ENCODE measurements at places on chromosomes 6 and 20. TPM values are rescaled to one million over a fixed set of nuclear protein-coding genes. Genes with fewer than 3 reads are reported as not detected.

GRCh38 chr6:34791164-34791700, 651 bp upstream of the BLTP3A start:
- peak; percentile 18 for DNase-seq

DNA sequence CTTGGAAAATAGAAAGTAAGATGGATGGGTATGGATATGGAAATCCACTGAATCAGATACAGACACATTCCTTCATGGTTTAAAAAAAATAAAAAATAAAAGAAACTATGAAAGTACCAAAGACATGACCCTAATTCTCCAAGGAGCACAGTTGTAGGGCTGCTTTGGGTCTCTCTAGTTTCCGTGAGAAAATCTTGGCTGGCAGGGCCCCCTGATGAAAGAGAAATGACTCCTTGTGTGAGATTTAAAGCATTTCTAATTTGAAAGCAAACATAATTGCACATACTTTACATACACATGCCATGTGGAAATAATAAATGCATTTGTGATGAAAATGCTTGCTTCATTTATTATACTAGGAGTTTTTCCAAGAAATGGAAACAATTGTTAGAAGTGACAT, 593.9 kb upstream of the BTBD3 start:
- no peak for DNase-seq

DNA sequence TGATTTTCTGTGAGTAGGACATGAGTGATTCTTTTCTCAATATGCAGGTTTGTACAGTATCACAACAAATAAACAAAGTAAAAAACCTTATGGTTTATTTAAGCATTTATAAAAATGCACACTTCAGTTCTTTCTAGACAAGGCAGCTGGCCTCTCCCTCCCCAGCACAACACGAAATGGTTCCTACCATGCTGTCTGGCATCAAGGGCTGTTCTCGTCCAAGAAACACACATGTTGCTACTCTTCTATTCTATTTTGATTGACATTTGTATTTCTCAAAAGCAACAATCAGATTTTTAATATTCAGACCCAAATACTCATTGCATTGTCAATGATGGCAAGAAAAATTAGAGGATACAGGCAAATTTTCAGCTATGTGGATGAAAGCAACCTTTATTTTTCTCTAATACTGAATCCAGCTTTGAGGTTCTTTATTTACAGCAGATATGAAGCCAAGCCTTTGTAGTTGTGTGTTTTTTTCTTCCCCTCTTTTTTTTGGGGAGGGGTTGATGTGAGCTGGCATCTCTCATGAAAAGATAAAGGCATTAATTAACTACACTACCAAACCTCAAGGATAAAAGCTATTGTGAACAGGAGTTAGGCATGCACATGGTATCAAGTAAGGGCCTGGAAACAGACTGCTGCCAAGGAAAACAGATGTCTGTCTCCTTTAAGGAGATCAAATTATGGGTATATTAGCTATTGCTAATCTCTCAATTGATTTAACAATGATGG, 96.4 kb upstream of the PREP start:
- no peak for DNase-seq

DNA sequence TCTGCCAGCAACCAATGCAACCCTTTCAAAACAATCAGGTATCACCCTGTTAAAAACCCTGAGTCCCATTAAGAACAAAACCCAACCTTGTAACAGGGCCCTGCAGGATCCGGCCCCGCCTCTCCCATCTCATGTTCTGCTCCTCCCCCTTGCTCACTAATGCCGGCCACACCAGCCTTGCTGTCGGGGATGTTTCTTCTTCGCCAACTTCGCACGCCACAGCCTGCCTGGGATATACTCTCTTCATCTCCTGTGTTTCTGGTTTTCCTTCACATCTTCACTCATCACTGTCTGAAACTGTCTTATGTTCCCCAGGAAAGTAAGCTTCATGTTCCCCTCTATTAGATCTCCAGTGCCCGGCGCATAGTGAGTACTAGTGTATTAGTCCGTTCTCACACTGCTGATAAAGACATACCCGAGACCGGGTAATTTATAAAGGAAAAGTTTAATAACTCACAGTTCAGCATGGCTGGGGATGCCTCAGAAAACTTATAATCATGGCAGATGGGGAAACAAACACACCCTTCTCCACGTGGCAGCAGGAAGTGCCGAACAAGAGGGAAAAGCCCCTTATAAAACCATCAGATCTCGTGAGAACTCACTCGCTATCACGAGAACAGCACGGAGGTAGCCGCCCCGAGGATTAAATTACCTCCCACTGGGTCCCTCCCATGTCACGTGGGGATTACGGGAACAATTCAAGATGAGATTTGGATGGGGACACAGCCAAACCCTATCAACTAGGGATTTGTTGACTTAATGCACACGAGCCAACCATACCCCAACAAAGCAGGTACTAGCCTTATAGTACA, 5.1 kb downstream of the TP53RK start:
- DNase-seq: peak; percentile 68

- no peak for DNase-seq
Observed at GRCh38 chr20:23710771-23711170, 21.9 kb upstream of the CST4 start.

DNA sequence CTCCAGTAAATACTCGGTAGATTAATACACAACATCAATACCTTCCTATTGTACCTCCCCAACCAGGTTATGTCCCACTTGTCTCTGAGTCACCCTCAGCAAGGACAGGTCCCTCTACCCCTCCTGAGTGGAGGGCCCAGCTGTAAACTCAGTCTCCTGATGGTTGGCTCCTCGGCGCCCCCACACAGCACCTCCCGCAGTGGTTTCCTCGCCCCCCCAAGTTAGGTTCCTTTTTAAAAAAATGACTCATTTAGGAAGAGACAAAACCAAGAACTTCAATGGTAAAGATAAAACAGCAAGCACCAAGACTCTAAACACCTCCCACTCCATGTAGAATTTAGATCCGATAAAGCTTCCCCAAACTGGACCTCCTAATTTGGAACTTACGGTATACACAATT, 83.5 kb downstream of the TRERF1 start:
- DNase-seq: no peak

Gene DSP
- 104 TPM for total RNA-seq

Gene CDH26
- not detected for total RNA-seq

DNA sequence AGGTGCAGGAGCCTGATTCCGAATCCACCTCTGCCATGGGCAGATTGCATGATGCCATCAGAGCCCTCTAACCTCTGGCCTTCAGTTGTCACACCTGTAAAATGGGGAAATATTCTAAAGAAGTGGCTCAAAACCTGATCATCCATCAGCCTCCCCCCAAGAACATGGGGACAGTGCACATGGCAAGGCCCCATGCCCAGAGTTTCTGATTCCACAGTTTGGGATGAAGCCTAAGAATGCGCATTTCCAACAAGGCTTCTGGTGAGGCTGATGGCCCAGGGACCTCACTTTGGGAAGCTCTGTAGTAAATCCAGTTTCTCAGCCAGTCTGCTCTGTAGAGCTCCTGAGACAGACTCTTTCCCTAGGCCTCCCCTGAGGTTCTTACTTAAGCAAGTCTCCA, 119.9 kb upstream of the CD93 start:
- no peak for DNase-seq

Gene BLCAP
- 43.4 TPM for total RNA-seq

DNA sequence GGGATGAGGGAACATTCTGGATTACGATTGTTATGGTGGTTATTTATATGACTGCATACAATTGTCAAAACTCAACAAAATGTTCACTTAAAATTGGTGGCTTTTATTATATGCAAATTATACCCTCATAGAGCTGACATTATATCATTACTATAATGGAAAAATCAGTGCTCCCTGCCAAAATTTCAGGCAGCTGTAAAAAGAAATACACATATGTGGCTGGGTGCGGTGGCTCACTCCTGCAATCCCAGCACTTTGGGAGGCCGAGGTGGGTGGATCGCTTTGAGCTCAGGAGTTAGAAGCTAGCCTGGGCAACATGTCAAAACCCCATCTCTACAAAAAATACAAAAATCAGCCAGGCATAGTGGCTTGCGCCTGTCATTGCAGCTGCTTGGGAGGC, 75.8 kb upstream of the SULF2 start:
- no peak for DNase-seq

DNA sequence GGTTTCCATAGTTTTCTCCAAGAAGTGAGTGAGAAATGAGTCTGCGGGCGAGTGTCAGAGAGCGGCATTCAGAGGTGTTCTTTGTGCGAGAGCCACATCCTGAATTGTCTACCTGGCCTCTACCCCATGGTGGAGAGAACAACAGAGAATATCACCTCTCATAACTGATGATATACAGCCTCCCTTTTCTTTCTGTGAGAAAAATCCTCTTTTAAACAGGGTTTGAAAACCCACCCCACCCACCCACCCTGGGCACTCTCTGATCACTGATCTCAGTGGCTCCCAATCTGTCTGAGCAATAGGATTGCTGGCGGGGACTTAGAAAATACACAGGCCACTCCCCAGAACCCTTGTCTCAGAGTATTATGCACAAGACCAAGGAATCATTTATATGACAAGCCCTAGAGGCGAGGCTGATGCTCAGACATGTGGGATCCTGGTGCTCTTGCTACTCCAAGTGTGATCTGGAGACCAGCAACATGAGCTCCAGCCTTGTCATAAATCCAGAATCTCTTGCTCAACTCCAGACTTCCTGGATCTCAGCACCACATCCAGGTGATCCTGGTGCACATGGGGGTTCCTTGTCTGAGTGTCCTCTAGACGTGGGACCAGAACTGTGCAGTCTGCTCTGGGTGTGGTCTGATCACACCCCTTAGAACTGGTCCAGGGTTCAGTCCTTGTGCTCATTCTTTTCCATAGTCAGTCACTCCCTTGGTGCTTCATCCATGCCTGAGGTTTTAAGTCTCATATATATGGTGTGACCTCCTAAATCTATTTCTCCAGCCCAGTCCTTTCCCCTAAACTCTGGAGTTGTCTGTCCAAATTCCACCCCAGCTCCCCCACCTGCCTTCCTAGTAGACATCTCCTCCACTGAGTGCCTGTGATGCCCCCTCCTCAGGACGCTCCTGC, 5.3 kb downstream of the HLA-B start:
- DNase-seq: no peak

- DNase-seq: no peak
Observed at GRCh38 chr20:33647603-33648395, 14.3 kb upstream of the C20orf144 start.

Gene SLC17A3
- 5.6 TPM for total RNA-seq

GRCh38 chr6:15280961-15281360, 35.1 kb downstream of the JARID2 start:
- no peak for DNase-seq

Gene HTR1E
- 0.15 TPM for total RNA-seq

- peak; percentile 97 for DNase-seq
Observed at GRCh38 chr6:53984163-53984562, 127.1 kb upstream of the MLIP start.

Gene CD40
- 89.6 TPM for total RNA-seq

Gene DACT2
- total RNA-seq: 0.89 TPM

GRCh38 chr20:51361258-51361657, 181.3 kb downstream of the NFATC2 start:
- DNase-seq: no peak

- no peak for DNase-seq
Observed at GRCh38 chr6:142700032-142700431, 244.9 kb downstream of the HIVEP2 start.

- DNase-seq: no peak
Observed at GRCh38 chr20:57508381-57508780, 16.6 kb downstream of the CTCFL start.

GRCh38 chr6:56491606-56492328, 150.9 kb downstream of the DST start:
- DNase-seq: no peak
